ENCODE measurements at places on chromosomes 7 and 10.

GRCh38 chr10:2893991-2894390, 173.4 kb upstream of the PFKP start:
- DNase-seq: no peak

DNA sequence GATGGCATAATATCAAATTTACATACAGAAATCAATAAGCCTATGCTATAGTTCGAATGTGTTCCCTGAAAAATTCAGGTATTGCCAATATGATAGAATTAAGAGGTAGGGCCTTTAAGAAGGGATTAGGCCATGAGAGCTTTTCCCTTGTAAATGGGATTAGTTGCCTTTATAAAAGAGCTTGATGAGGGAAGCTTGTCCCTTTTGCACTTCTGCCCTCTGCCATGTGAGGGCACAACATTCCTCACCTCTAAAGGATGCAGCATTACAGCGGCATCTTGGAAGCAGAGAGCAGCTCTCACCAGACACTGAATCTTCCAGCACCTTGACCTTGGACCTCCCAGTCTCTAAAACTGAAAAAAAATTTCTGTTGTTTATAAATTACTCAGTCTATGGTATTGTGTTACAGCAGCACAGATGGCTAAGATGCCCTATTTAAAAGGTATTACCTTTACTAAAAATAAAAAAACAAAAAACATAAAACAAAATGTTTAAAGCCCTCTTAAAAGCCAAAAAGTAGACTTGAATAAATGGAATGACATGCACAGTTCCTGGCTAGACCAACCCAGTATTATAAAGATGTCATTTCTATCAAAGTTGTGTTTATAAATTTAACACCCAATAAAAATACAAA, 909.6 kb downstream of the REEP3 start:
- DNase-seq: no peak

- DNase-seq: no peak
These were observed 284.4 kb downstream of the CRPPA start for GRCh38 chr7:16136896-16137295.

DNA sequence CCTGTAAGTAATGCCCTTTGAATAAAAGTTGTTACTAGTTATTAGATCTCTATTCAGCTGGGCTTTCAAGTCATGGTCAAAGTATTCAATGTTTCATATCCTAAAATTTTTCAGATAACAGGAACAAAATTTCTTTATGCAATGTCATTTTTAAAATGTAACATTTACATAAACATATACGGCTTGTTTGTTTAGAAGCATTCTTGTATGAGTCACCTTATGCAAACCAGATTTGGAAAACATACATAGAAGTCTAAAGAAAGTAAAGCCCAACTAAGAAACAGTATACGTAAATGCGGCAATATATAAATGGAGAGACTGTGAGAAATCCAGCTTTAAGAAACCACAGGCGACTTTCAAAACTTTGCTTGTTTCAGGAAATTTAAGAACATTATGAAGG, 10.5 kb downstream of the TMEM168 start:
- no peak for DNase-seq

GRCh38 chr7:151079199-151079910, 1.3 kb downstream of the FASTK start:
- DNase-seq: no peak

- no peak for DNase-seq
These were observed 37.9 kb downstream of the PAXIP1 start for GRCh38 chr7:154965014-154965413.

DNA sequence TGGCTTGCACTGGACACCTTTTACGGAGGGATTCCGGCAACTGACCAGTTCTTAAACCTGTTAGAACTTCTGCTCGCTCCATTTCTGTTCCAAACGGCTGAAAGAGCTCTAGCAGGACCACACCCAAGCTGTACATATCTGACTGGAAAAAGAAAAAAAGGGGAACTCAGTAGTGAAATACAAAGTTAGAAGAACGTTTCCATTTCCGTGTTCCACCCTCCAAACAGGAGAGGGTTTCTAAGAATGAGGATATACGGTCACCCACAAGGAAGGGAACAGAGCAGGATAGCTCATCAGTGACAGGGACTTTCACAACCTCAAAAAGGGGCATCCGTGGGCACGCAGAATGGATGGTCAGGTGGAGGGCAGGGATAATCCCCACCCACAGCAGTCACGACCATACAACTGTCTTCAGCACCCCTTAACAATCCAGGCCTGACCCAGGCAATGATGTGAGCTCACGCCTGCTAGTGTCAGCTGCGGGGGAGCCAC, 4.3 kb upstream of the ANKRD61 start:
- DNase-seq: no peak

DNA sequence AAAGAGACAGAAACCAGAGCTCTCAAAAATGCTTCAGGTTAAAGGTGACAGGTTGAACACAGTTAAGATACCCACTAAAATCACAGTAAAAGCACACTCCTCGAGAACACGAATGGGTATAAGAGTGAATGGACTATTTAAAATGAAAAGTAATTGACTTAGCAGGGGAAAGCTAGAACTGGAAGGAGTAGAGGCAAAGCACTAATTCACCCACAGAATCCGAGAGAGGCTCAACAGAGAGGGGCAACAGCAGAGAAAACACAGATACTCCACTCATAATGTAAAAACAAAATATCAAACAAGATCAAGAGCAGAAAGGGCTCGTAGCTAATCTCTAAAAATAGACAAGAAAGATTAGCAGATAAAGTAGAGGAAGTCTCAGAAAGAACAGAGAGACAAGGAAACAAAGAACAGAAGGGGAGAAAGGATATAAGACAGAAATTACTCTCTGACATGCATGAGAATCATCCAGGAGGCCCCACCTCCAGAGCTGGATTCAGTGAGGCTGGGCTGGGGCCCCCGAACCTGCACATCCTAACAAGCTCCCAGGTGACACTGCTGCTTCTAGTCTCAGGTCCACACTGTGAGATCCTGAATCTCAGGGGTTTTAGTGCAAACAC, 117.6 kb downstream of the GALNT11 start:
- no peak for DNase-seq

DNA sequence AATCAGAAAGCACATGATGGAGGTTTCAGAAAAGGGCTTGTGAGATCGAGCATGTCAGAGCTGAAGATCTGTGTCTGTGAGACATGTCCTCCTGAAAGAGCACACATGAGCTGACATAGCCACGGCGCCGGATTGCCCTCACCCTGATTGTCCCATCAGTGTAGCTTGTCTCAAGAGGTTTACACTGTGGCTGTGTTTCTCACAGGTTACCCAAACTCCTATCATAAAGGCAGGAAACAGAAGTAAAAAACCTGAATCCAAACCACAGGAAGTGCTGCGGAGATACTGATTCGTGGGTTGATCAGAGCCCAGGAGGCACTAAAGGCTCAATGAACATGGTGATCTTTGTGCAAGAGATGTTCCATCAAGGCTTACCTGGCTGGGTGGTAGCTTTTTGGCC, 3.9 kb upstream of the ATP6V0E2 start:
- no peak for DNase-seq

- DNase-seq: no peak
These were observed 70.6 kb downstream of the CNNM2 start for GRCh38 chr10:102988404-102989314.

DNA sequence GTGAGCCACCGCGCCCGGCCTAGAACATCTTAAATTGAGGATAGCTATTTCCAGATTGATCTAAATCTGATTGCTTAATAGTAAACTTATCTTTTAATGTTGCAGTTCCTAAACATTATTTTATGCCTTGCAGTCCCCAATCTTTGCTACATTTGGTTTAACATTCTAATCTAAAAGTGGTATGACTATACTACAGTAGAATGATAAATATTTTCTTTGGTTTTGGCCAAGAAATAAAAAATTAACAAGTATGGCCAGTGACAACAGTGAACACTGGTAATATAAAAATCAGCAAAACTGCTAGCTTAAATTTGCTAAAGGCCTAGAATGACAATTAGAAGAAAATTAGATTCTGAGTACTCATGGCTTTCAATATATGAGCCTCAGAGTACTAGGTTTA, 73.5 kb downstream of the CDK6 start:
- no peak for DNase-seq

DNA sequence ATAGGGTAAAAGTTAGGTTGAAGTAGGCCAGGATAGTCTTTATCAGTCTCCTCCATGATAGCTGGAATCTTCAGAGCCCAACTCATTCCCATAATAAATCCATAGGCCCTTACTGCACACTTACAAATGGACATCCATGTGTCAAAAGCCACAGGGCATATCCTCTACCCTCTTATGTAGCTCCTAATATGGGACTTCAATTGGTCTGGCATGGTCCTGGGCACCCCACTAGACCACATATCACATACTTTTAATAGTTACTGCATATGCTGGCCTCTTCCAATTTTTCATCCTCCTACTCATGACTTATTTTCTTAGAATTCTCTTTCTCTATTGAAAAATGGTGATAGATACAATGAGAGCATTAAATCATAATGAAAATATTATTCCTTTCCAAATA, 169.3 kb downstream of the MAGI2 start:
- no peak for DNase-seq

GRCh38 chr7:113083132-113083815, 3.4 kb downstream of the GPR85 start:
- no peak for DNase-seq

DNA sequence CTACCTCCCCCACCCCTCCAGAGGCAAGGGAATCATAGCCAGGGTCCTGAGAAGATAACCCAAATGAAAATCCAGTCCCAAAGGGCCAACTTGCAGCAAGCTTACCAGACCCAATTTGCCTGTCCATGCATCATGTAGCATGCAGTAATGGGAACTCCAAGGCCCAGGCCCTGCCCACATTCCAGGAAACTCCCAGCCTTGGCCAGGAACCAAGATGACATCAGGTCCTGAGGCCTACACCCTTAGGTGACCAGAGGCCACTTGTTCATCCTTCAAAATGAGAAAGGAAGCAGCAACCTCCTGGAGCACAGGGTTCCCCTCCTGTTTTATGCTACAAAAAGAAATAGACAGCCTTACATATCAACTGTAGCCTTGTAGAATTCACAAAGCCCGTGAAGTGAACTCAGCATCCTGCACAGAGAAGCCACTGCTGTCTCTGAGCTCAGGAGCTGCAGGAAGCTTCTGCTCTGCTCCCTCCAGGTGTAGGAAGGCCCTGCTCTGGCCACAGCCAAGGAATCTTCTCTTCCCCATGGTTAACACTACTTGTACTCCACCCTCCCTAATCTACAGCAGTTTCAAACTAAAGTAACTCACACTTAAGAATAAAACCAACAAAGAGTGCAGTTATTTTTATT, 30.3 kb upstream of the GRB10 start:
- DNase-seq: no peak

GRCh38 chr7:67462781-67463191, 466.2 kb downstream of the TYW1 start:
- no peak for DNase-seq

- no peak for DNase-seq
These were observed 328.2 kb downstream of the GRID1 start for GRCh38 chr10:86038371-86038770.

DNA sequence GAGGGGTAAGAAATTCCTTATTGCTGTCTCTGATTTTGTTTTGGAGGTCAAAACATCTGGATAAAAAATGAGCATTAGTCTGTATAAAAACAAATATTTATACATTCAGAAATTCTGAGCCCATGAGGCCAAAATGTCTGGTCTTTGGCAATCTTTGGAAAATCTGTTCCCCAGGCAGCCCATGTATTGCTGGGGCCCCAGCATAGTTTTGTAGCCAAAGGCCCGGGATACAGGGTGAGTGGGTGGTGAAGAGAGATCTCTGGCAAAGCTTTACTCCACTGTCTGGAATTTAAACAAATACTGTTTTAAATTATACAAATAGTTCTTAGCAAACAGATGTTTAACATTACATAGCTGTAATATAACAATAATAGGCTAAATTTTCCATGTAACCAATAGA, 134.7 kb upstream of the GALNT17 start:
- no peak for DNase-seq
